NCI-H2029 (cell line): ENCODE measurements at places on chromosomes 7 and 10.
A peak's percentile ranks its signal among the peaks of the same experiment; 100 is the strongest.

- DNase-seq: no peak
Measured at GRCh38 chr10:12396093-12396492, 46.7 kb downstream of the CAMK1D start.

- no peak for DNase-seq
Measured at GRCh38 chr7:99380032-99380822, 5.7 kb downstream of the ARPC1B start.

DNA sequence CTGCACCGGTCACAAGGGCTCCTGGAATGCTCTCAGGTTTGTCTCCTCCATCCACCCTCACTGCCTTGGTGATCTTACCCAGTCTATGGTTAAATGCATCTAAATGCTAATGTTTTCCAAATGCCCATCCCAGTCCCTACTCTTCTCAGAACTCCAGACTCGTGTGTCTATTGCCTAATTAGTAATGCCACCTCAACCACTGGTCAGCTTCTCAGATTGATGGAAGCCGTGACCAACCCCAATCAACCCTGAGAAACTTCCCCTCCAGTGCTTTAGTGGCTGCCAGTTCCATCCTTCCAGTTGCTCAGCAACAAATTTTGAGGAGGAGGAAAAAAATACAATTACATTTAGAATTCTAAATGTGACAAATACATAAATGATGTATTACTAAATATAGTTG lies 18.6 kb downstream of the NUDCD3 start:
- DNase-seq: peak; percentile 66

DNA sequence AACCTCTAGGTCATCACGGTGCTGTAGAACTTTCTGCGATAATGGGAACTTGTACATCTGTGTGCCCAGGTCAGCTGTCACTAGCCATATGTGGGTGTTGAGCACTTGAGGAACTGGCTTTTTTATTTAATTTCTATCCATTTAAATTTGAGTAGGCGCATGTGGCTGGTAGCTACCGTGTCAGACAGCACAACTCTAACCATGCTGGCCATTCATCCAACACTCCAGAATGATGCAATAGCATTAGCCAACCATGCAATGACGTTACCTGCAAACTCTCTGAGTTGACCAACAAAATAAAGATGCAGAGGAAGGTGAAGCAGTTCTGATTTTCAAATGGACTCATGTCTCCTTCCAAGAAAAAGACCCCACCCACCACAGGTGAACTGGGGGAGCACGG lies 24.4 kb upstream of the CHST15 start:
- no peak for DNase-seq

DNA sequence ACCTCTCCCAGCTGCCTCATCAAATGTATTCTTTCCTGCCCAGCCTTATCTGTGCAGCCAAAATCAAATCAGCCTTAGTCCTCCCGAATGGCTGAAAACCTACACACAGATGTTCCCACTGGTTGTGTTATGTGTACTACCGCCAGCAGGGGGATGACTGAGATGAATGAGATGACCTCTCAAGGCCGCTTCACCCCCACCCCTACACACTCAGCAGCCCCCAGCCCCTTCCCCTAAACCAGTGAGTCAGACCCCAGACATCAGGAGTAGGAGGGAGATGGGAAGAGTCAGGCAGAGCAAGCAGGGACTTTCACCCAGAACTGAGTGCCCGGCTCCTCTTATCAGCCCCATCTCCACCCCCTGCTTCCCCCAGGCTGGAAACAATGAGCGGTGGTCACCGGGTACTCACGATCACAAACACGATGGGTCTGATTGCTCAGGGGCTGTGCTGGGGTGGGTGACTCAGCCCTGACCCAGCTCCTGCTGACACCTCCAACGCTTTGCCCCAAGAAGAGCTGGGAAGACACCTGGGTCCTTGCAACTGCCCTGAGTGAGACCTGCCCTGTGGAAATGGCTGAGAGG lies 6.5 kb upstream of the C10orf105 start:
- no peak for DNase-seq

DNA sequence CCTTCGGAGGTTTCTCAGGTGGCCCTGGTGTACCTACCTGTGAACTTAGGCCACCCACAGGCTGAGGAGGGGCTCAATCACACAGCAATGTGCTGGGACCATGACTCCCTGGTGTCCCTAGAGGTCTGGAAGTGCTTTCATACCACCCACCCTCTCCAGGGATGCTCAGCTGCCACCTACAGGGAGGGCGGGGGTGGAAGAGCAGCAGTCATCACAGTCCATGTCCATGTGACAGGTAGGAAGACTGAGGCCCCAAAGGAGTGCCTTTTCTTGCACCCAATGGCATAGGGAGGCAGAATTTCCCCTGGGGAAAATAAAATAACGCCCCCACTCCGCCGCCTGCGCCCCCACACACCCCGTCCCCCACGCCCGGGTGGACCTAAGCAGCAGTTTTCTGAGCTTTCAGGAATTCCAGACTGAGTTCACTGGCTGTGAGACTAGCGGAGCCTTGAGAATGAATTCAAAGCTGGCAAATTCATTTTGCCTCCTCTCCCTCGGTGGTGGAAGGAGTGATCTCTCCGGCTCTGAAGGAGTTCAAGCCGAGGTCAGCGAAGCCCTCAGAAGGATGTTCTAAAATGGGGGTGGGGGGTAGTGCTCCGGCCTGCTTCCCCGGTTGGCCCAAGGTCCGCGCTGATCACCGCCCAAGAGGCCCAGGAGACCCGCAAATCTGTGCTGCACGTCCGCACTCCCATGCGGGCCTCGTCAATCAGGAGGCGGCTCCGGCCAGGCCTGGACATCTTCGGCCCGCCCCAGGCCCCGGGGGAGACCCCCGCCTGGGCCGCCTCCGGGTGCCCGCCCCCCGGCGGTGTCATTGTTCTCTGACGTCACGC lies 2.1 kb upstream of the ZMIZ1 start:
- no peak for DNase-seq

DNA sequence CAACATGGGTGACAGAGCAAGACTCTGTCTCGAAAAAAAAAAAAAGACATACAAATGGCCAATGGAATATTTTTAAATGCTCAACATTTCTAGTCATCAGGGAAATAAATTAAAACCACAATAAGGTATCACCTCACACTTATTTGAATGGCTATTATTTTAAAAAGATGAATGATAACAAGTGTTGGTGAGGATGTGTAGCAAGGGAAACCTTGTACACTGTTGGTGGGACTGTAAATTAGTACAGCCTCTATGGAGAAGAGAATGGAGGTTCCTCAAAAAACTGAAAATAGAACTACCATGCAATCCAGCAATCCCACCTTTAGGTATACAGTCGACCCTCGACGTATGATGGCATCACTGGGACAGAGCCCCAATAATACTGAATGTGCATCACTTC lies 65.4 kb upstream of the DIP2C start:
- DNase-seq: no peak

DNA sequence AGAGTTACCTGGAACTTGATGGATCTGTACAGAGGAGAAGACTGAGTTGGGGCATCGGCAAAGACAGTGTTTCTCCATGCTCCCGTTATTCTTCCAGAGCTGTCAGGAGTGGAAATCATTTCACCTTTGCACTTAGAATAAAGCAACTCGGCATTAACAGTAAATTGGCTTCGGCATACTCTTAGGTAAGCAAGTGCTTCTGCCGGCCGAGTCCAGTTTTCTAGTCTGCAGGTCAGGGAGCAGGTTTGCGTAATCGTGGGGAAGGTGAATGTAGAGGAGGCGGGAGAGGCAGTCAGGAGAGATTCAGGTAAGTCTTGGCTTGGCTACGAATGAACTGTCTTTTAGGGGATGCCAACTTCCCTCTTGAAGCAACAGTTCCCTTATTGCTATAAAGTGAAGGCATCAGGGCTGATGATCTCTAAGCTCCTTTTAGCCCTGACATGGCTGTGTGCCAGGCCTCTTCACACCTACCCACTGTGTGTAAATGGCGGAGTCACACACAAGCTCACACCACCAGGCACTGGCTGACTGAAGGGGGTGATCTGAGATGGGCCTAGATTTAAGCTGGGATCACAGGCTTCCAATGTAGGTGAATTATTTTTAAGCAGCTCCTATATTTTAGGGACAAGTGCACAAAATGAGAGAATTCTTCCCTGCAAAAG lies 127.1 kb downstream of the GATA3 start:
- no peak for DNase-seq

DNA sequence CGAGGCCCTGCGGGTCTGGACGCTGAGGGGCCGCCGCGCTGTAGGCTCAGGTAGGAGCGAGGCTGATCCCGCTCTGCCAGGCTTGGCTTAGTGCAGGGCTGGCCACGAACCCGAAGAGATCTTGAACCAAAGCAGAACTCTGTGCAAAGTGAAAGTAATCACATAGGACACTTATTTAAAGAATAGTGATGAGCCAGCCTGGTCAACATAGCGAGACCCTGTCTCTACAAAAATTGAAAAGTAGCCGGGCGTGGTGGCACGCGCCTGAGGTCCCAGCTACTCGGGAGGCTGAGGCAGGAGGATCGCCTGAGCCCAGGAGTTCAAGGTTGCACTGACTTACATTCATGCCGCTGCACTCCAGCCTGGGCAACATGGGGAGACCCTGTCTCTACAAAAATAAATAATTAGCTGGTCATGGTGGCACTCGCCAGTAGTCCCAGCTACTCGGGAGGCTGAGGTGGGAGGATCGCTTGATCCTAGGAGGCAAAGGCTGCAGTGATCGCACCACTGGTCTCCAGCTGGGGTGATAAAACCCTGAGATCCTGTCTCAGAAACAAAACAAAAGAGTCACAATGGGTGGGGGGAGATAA lies 541 bp downstream of the ZSCAN25 start:
- no peak for DNase-seq

- no peak for DNase-seq
Measured at GRCh38 chr7:141463986-141464385, 87.2 kb upstream of the AGK start.

DNA sequence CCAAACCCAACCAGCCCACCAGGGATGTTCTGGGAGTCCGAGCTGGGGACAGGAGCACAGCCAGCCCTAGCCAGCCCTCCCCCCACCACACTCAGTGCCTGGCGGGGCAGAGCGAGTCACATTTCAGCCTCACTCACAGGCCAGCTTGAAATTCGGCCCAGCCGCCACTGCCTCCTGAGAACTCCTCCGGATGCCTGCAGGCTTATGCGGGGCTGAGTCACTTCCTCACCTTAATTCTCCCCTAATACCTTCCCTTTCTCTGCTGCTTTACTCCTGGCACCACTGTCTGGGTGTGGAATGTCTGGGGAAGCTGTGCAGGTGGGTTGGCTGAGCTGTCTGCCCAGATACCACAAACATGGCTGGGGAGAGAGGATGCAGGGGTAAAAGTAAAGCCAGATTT lies 22.6 kb upstream of the DLG5 start:
- DNase-seq: no peak

GRCh38 chr10:12644380-12645144 lies 295.2 kb downstream of the CAMK1D start:
- no peak for DNase-seq

DNA sequence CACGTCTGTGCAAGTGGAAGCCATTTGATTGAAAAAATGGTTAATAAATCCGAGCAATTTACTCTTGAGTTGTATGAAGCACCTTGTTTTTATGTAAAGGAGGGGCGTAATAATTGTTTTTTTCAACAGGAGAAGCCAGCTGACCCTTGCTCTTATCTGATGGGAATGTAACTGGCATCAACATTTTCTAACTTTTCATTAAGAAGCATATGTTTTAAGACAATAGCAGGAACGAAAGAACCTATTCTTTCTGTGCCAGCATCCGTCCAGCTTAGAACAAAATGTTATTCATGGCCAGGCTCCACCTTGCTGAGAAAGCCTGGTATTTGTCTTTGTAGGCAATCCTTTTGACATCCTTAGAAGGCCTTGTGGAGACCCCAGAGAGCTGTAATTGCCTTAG lies 22.2 kb upstream of the AFAP1L2 start:
- DNase-seq: no peak

DNA sequence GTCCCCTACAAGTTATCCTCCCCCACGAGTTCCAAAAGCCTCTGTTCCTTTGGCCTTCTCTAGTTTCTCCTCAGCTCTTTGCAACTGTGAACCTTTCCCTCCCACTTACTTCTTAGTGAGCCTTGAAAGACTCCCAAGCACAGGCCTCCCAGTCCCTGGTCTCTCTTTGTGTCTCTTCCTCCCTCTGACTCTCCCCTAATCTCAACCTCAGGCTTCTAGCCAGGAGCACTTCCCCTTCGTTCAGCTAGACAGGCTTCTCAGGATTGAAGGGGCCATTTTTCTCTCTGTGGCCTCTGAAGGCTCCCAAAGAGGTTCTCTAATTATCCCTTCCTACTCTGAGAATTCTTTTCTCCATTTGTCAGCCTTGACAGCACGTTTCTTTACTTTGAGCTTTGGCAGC lies 50.2 kb upstream of the PHYHIPL start:
- no peak for DNase-seq

DNA sequence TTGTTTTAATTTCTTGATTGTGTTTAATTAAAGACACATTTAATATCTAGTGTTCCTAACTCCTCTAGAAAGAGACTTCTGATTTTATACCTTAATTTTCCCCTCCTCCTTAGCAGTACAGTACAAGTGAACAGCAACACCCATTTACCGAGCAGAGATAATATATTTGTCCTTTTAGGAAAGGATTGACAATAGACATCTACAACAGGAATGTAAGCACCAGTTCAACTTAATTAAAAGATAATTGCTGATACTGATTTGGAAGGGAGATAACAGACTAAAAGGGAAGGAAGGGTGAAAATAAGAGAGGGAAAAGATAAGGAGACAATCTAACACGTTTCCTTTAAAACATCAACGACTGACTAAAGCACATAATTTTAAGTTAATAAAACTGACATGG lies 119.3 kb downstream of the SRPK2 start:
- DNase-seq: no peak

DNA sequence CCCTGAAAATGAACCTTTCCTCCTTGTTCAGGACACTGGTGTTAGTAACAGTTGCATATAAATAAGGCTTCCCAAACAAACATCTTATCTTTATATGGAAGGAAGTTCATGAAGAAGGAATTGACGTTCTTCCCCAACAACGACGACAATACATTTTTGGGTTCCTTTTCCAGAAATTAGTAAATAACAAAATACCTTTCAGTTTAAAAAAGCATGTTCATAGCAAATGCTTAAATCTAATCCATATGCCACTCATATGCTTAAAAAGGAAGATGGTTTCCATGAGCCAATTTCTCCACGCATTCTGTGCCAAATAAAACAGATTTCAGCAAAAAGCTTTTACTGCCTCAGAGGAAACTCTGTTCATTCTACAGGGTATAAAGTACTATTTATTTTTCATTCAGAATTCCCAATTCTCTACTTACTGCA lies 182.6 kb downstream of the COBL start:
- DNase-seq: no peak

DNA sequence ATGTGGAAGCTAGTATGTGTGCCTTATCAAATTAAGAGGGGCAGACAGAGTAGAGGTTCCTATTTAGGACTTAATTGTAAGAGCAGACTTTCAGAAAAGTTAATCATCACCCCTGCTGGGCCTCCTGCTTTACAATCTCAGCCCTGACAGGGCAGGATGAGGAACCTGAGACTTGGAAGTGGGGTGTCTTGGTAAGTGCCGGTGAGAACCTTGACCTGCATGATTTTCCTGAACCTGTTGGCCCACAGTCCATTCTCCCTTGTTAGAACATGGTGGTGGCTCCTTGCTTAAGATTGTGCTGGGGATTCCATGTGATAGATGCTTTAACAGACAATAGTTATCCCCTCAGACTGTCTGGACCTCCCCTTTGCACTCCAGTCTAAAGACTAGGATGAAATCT lies 141.7 kb upstream of the TMEM72 start:
- no peak for DNase-seq

GRCh38 chr7:132471515-132471914 lies 104.8 kb downstream of the PLXNA4 start:
- no peak for DNase-seq
